ENCODE measurements at places on chromosomes 16 and 17.

DNA sequence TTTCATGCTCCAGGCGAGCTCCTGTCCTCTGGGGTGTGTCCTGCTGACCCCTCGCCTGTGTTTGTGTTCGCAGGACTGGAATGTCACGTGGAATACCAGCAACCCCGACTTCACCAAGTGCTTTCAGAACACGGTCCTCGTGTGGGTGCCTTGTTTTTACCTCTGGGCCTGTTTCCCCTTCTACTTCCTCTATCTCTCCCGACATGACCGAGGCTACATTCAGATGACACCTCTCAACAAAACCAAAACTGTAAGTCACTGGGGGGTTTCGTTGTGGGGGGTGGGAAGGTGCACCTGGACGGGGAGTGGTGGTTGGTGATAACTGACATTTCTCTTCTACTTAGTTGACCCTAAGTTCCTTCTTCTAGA, 58.3 kb downstream of the ABCC1 start:
- DNase-seq = no peak

GRCh38 chr16:35692824-35693223, 2233.4 kb downstream of the TP53TG3F start:
- no peak for DNase-seq

- peak; percentile 83 for DNase-seq
Observed at GRCh38 chr16:89201439-89202377, 1.4 kb upstream of the SLC22A31 start.

GRCh38 chr16:73010150-73010676, 37.7 kb downstream of the ZFHX3 start:
- DNase-seq = no peak

- DNase-seq = peak; percentile 79
Observed at GRCh38 chr16:30065943-30066760, 592 bp downstream of the ALDOA start.

- no peak for DNase-seq
Observed at GRCh38 chr16:78939597-78939996, 660.9 kb downstream of the MAF start.

DNA sequence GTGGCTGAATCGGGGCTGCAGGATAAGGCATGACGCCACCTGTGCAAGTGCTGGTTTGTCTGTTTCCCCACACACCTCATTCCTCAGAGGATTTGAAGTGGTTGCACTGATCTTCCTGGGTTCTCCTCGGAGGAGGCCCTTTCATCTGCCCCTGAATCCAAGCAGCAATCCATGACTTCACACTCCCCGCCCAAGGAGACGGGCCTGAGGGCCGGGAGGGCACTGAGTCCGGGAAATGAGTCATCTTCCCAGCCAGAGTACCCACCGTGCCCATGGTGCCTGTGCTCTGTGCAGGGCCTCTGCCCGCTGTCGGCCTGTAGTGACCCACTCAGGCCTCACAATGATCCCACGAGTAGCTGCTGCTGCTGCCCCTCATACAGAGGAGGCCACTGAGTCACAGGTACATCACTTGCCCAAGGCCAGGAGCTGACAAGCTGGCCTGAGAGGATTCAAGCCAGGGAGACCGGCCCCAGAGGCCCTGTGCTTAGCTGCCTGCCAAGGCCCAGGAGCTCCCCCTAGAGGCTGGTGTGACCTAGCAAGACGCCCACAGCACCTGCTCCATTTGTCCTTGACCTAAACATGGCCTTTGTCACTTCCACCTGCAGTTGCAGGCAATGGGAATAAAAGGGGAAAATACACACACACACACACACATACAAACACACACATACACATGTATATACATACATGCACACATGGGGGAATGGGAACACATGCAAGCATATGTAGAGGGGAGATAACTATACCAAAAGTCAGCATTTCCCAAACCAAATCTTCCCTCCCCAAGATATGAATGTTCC, 240.0 kb downstream of the C16orf95 start:
- DNase-seq = peak; percentile 35

GRCh38 chr17:45828582-45829133, 16.0 kb upstream of the SPPL2C start:
- no peak for DNase-seq

DNA sequence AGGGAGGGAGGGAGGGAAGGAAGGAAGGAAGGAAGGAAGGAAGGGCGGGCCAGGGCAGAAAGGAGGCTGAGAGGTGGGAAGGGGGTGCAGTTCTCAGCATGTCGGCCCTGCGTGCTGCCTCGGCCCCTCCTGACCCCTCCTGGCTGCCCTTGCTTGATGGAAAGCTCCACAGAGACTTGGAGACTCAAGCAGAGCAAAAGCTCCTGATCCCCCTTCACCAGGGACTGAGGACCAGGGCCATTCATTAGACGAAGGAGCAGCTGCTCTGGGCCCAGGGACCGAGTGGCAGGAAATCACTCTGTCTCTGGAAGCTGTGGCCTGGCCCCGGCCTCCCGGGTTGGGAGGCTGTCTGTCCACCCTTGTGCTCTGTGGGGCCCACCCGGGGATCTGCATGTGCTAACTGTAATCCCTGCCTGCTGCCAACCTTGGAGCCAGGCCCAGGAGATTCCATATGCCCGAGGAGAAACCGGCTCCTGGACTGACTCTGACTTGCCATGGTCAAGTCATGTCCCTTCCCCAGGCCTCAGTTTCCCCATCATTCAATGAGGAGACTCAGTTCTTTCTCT, 27.4 kb upstream of the C1QL1 start:
- no peak for DNase-seq

- DNase-seq = no peak
Observed at GRCh38 chr16:77868478-77868877, 80.1 kb downstream of the VAT1L start.

- no peak for DNase-seq
Observed at GRCh38 chr16:4687946-4688673, 5.3 kb upstream of the NUDT16L1 start.

DNA sequence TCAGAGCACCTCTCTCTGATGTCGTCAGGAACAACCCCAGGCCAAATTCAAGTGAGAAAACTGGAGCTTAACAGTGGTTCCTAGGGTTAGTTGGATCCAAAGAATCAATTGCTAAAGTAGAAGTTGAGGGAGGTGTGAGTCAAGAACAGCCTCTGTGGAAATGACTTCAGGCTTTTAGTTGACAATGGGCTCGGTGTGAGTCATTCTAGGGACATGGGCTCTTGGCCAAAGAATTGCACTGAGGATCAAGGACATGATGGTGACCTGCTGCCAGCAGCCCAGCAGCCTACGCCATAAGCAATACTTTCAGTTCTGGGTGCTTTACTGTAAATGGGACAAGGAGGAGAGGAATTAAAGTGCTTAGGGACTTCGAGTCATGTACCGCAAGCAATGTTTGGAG, 32.1 kb upstream of the SMURF2 start:
- no peak for DNase-seq

DNA sequence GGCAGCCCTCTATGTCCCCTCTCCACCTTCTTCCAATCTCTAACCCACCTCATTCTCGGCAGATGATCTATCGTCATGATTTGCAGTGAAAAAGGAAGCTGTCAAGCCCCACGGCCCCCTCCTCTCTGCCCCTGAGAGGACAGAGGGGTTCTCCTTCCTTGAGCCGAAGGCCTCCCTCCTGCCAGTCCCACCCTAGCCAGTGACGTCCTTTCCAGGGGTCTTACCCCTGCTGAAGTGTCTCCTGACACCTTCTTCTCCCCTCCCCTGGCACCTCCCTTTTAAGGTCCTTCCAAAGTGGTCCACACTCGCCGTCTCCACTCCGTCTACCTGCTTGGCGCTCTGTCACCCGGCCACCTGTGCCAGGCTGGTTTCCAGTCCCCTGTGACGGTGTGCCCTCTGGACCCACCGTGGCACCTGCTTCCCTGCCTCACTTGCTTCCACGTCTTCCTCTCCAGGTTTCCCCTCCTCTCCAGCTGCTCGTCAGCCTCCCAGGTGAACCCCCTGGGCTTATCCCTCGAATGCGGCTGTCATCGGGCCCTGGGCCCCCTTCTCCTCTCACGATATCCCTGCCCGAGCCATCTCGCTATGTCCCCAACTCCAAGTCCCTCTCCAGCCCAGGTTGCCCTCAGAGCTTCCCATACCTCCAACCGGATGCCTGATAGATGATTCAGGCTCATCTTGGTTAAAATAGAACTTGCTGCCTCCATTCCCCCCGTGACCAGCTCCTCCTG, 5.7 kb downstream of the CCDC102A start:
- DNase-seq = no peak

DNA sequence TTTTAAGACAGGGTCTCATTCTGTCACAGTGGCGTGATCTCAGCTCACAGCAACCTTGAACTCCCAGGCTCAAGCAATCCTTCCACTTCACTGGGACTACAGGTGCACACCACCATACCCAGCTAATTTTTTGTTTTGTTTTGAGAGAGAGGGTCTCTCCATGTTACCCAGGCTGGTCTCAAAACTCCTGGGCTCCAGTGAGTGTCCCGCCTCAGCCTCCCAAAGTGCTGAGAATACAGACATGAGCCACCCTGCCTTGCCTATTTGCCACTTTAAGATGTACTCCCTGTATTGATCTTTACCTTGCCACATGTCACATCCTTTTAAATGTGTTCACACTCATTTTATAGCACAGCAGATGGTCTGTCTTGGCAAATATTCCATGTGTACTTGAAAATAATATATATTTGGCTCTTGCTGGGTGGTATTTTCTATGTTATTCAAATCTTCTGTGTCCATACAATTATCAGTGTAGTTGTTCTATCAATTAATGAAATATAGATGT, 50.5 kb downstream of the VMP1 start:
- no peak for DNase-seq

DNA sequence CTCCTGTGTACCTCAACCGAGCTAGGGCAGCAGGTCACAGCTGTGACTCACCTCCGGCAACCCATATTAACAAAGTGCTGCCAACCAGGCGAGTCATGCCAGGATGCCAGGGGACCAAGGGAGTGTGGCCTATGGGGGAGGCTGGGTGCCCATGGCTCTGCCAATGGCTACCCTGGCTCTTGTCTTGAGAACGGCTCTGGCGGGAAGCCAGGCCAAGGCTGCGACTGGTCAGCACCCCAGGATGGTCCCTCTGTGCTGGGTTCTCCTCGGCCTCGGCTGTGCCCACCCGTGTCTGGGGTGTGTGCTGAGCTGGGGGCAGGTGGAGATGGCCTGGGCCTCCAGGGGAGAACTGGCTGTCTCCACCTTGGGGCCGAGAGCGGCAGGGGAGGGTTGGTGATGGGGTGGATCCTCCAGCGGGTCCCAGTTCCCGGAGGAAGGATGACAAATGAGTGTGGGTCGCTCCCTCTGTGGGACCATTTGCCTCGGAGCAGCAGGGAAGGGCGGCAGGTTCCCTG, 75.8 kb downstream of the MRC2 start:
- no peak for DNase-seq

DNA sequence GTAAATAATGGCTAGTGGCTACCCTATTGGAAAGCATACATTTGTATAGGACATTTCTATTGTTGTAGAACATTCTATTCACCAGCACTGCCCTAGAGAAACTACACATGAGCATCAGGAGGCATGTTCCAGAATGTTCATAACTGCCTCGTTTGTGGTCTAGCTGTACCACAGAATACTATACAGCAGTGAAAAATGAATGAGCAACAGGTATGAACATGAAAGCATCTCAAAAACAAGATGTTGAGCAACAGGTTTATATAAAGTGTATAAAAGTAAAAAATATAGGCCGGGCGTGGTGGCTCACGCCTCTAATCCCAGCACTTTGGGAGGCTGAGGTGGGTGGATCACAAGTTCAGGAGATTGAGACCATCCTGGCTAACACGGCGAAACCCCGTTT, 91.7 kb downstream of the BMERB1 start:
- no peak for DNase-seq

- no peak for DNase-seq
Observed at GRCh38 chr17:55926276-55926990, 175.6 kb downstream of the PCTP start.

DNA sequence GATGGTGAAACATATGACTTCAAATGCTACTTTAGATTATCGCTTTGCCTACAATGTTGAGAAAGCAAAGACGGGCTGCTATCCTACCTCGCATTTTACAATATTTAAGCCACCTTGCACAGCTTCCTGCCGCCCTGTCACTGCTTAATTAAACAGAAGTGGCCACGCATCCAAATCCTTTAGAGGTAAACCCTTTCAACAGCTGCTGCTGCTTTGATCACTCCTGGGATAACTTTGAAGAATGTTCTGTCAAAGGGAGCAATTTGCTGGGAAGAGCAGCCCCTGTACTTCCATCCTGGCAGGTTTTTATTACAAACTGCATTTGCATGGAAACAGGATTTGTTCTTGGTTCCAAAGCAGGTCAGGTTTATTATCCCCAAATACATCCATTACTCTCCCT, 24.2 kb upstream of the SSTR2 start:
- DNase-seq = no peak

- no peak for DNase-seq
Observed at GRCh38 chr16:68246666-68247065, 1.5 kb downstream of the PLA2G15 start.

DNA sequence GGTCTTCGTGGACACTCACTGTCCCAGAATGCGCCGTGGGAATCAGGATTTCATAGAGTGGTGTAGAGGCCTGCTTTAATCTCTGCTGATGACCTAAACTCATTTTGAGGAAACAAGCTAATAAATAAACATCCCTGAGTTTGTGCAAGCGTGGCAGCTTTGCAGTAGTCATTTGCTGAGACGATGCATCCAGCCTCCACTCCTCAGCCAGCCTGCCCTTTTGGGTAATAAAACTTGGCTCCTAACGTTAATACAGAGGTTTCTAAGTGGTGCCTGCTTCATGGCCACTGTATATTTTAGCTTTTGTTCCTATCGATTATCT, 1.3 kb downstream of the DGKE start:
- DNase-seq = no peak

- DNase-seq = no peak
Observed at GRCh38 chr17:57567251-57567650, 177.8 kb downstream of the CCDC182 start.

- DNase-seq = no peak
Observed at GRCh38 chr17:48843187-48843900, 12.5 kb downstream of the CALCOCO2 start.

DNA sequence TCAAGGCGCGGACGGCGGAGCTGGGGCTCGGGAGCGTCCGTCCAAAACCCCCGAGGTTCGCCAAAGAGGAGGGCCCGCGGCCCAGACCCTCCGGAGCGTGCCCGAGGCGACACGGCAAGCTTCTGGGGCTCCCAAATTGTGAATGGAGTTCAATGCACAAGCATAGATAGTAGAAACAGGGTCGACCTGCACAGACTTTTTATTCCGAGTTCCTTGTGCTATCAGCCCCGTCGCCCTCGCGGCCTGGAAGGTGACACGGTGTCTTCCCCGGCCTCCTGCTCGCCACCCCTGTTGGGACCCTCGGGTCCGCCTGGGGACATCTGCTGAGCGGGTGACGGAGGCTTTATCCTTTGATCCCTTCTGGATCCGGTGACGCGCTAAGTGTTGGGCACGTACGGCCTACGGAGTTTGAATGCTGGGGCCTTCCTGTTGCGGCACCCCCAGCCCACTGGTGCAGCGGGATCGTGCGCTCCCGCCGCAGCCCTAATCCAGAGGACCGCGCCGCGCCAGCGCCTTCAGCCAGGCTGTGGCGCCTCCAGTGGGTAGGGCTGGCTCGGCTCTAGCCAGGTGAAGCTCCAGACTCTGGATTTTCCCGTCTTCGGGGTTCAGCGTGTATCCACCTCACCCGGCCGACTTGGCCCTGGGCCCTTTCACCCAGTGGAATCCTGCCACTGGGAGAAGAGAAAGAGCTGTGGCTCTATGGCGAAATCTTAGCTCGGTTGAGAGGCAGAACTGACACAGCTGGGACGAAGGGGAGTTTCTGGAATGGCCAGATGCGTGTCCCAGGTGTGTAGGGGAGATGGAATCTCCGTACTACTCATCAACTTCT, 17.0 kb upstream of the NTN1 start:
- no peak for DNase-seq

- no peak for DNase-seq
Observed at GRCh38 chr17:49587366-49588073, 11.8 kb downstream of the NXPH3 start.

Measured in hepatic stellate cell (primary cell).